Retinal pigment epithelial cell (primary cell): ENCODE measurements at places on chromosomes 11 and 22.

DNA sequence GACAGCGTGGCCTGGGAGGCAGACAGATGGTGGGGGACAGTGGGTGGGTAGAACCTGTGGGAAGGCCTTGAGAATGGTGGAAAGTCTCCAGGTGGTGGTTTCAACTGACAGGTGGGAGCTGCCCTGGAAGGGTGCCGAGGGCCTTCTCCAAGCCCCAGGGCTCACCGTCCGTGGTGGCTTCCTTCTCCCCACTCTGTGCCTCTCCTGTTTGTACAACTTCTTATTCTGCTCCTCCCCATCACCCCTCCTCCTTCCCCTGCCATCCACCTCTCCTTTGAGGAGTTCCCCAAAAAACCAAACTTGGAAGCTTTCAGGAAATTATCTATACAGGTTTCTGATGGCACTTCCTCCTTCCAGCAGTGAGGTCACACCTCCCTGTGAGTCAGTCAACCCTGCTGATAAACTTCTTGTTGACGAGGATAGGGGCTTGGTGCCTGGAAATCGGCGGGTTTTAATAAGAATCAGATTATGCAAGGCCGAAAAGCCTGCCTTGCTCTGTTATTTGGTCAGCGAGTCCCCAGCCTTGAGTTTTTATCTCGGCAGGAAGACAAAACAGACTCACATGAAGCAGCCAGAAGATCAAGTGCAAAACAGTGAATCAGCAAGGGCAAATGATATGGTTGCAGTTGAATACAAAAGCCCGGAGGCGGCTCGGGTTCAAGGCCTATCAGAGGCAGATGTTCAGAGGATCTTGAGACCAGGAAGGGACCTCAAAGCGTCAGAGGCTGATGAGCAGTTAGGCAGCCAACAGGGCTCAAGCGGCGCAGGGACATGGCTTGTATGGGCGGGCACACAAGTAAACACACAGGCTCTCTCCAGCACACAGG, 9.5 kb upstream of the ST3GAL4 start:
- no peak for DNase-seq

GRCh38 chr22:19358703-19359553, 67.4 kb upstream of the CLTCL1 start:
- no peak for DNase-seq

- DNase-seq: no peak
These were observed 58.9 kb downstream of the CDKN1C start for GRCh38 chr11:2826679-2827056.

- no peak for DNase-seq
These were observed 33.3 kb downstream of the KCNC1 start for GRCh38 chr11:17767914-17768313.

GRCh38 chr22:38413085-38414008, 41.7 kb downstream of the KCNJ4 start:
- DNase-seq: no peak

- DNase-seq: no peak
These were observed 813.1 kb upstream of the CCDC179 start for GRCh38 chr11:23673366-23673765.

- DNase-seq: no peak
These were observed 6.4 kb downstream of the FADD start for GRCh38 chr11:70209391-70209912.

DNA sequence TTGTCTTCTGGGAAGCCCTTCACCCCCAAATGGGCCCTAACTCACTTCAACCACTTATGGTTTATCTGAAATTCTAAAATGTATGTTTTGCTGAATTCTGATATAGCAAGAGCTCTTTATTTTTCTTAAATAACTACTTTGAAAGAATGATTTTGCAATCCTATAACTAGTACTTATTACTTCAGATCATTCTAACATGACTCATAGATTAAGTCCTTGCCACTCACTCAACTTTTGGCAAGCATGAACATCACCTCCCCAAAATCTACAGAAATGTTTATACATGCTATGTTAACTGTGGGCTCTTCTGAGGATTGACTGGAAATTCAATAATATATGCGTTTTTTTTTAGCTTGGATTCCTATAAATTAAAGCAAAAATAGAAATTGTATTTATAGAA, 367.4 kb upstream of the FAT3 start:
- DNase-seq: peak; percentile 69

GRCh38 chr11:71080239-71081097, 171.9 kb downstream of the SHANK2 start:
- peak; percentile 11 for DNase-seq

- no peak for DNase-seq
These were observed 35.2 kb downstream of the ALG9 start for GRCh38 chr11:111836162-111836561.
